ENCODE measurements at places on chromosomes 2 and 18. TPM values are rescaled to one million over a fixed set of nuclear protein-coding genes. Genes with fewer than 3 reads are reported as not detected.
A peak's percentile ranks its signal among the peaks of the same experiment; 100 is the strongest.

- no peak for DNase-seq
These were observed 69.8 kb upstream of the FHL2 start for GRCh38 chr2:105468582-105469042.

The ARHGAP28 gene
- 1.8 TPM for total RNA-seq

DNA sequence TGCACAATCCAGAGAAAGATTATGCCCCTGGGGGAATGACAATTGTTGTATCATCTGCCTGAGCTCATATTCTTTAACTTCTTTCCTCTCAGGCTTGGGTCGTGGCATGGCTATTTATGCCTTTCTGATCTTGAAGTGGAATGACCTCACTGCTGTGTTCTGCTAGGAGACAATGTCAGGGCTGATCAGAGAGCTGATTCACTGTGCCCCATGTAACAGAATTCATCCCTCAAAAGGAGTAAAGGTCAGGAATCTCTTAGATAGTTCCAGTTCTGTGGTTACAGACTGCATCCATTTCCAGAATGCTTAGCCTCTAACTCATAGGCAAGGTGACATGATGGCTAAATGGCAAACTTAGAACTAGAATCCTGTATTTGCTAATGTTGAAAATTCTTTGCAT is 511.7 kb upstream of the CNTNAP5 start:
- DNase-seq = no peak

DNA sequence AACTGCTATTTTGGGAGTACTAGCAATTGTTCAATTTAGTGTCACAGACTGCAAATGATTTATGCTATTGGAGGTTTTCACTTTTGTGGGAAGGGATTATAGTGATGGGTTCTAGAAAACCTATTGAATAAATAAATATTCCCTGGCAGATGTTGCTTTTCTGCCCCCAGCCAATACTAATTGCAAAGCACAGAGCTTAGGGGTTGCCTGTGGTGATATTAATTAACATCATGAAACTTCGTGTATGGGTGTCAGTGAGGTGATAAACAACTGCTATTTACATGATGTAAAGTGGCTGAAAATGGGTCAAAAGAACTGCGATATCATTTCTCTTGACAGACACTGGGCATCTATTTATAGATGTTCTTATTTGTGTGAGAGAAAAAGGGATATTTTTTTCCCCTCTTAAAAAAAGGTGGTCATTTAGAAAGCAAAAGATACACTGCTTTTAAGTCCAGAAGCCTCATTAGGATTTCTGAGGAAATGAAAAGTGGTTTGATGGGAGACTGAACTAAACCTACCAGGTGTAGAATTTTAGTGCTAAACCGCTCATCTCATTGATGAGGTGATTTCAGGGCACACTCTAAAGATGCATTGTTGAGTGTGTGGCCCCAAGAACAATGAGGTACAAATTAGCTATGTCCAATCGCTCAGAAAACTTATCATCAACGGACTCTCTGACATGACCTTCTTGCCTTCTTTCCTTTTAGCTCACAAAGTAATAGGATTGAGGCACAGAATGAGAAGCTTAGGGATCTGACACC is 116.7 kb upstream of the CHST9 start:
- DNase-seq = no peak

The SIX3 gene
- total RNA-seq = not detected

DNA sequence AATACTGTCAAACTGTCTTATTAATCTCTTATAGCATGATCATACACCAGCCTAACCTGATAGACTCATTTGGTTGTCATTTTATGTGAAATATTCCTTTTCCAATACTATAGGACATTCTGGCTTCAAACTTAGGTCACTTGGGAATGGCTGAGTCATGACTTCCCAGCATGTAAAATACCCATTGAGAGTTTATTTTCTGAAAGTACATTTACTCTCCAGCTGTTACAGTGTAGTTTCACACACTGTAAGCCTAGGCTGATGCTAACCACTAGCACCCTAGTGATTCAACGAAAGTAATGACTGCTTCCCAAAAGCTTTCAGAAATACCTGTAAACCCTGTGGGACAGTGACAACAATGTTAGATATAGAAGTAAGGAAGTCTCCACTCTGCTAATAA is 93.8 kb downstream of the FIGN start:
- no peak for DNase-seq

GRCh38 chr18:74496508-74497323 is 553 bp downstream of the CNDP2 start:
- peak; percentile 38 for DNase-seq

DNA sequence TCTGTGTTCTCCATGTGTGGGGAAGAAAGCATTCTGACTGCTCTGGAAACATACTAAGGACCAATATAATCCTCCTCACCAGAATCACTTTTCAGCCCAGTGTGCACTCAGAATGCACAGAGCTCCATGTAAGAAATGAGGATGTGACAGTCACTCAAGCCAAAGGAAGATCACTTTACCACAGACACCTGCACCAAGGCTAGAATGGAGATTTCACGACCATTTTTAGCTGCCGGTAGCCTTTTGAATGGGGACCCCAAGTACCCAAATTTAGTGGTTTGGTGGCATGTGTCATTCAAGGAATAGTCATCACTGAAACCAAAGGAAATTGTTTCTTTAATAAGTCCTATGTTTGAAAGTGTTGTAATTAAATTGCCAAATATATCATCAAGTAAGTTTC is 613.2 kb upstream of the ACVR2A start:
- no peak for DNase-seq

The MC2R gene
- total RNA-seq = not detected

DNA sequence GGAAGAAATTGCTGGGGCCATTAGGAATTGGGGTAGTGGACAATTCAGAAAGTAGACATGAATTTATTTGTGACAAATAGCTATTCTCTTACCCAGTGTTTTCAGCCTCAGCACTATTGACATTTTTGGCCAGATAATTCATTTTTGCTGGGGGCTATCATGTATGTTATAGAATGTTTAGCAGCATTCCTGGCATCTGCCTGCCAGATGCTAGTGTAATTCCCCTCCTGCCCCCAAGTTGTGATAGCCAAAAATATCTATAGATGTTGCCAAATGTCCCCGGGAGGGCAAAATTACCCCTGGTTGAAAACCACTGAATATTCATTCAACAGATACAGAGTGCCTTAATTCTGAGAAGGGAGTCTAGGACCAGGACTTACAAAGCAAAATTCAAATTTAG is 183.6 kb downstream of the BABAM2 start:
- no peak for DNase-seq

The RFX8 gene
- total RNA-seq = 0.52 TPM

The CYP20A1 gene
- 16.6 TPM for total RNA-seq

- DNase-seq = no peak
These were observed 253.3 kb upstream of the TANK start for GRCh38 chr2:160906878-160907277.

DNA sequence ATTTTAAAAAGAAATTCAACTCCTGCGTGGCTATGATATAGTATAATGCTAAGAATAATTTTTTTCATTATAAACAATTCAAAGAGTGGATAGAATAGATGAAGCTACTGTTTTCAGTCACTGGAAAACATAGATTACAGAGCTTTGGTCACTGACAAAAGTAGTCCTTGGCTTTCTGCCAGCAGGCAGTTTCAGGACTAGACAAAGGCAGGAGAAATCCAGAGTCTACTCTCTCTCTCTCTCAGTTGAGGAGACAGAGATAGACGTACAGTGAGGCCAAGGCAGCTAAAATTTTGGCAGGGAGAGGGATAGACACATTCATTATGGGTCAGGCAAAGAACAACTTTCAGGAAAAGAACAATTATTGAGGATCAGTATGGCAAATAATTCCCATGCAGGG is 491.4 kb upstream of the CRIM1 start:
- DNase-seq = no peak

The TXNL4A gene
- 49.9 TPM for total RNA-seq

- DNase-seq = no peak
These were observed 169.8 kb upstream of the NCK2 start for GRCh38 chr2:105574796-105575344.

The LHCGR gene
- total RNA-seq = not detected

The ROCK1 gene
- total RNA-seq = 19.6 TPM
